Foreskin fibroblast (primary cell): ENCODE measurements at places on chromosomes 12 and 14.

DNA sequence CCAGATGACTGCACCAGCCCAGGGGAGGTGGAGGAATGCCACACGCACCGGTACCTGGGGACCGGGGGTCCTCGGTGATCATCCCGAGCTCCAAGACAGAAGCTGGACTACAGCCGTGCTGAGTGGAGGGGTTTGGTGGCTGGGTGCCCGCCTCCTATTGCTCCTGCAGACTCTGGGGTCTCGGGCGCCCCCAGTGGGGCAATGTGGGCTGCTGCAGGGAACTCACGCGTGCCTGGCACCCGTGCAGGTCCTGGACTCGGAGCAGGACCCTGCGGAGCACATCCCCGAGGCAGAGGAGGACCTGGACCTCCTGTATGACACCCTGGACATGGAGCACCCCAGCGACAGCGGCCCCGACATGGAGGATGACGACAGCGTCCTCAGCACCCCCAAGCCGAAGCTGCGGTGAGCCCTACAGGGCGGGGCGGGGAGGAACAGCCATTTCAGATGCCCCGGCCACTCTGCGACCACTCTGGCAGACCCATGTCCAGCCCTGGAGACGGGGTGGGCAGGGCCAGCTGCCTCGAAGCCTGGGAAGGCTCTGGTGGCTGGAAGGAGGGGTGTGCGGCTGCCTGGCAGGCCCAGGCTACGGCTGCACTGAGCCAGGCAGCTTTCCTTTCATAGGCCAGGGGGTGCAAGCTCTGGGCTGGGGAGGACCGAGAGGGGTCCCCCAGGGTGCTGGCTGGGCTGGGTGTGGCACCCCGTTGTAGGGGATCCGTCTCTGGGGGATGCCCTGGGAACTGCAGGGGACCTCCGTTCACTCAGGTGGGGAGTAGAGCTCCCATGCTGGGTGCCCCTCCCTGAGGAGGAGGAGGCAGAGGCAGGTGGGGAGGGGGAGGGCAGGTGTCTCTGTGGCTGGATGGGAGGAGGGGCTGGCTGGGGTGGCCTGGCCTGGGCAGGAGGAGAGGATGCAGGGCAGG lies 21.6 kb upstream of the TEX22 start:
- DNase-seq, result no peak

DNA sequence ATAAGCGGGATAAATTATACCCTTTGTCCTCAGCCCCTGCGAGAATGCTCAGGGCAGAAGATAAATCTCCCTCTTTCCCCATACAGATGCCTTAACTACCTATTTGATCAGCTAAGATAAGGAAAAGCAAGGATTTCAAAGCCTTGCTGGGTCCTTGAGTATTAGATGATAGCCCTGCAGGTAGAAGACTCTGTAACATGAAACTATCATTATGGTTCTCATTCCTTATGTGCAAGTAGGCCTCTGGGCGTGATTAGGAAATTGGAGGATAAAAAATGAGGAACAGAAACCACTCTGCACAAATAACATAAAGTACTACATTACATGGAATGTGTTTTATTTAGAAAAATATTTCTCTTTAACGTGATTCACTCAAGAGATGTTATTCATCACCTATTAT lies 14.5 kb upstream of the WDR89 start:
- DNase-seq, result no peak

DNA sequence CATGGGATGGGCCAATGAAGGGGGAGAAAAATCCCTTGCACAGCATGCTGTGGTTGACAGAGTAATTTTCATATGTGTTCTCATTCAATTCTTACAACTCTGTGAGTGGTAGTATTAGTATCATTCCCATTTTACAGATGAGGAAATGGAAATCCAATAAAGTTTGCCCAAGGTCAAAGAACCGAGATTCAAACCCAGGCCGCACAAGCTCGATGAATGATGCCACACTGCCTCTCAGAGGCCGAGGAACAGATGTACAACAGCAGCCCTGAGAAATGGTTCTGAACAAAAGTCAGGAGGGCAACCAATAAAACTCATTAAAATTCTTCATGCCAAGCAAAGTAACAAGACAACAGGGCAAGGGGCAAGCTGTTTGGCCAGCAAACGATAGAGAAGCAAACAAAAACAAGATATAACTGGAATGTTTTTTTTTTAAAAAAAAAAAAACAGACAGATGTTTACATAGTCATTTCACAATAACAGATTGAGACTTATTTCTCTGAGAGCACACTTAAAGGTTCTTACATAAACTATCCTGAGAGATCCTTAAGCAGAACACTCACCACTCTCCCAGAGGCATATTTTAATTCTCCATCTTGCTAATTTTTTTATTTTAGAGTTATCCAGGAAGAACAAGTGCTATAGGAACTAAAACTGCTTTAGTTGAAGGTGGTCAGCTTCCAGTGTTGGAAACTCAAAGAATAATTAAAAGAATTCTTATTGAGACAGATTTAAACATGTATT lies 85.8 kb downstream of the EXOC5 start:
- DNase-seq, result no peak

DNA sequence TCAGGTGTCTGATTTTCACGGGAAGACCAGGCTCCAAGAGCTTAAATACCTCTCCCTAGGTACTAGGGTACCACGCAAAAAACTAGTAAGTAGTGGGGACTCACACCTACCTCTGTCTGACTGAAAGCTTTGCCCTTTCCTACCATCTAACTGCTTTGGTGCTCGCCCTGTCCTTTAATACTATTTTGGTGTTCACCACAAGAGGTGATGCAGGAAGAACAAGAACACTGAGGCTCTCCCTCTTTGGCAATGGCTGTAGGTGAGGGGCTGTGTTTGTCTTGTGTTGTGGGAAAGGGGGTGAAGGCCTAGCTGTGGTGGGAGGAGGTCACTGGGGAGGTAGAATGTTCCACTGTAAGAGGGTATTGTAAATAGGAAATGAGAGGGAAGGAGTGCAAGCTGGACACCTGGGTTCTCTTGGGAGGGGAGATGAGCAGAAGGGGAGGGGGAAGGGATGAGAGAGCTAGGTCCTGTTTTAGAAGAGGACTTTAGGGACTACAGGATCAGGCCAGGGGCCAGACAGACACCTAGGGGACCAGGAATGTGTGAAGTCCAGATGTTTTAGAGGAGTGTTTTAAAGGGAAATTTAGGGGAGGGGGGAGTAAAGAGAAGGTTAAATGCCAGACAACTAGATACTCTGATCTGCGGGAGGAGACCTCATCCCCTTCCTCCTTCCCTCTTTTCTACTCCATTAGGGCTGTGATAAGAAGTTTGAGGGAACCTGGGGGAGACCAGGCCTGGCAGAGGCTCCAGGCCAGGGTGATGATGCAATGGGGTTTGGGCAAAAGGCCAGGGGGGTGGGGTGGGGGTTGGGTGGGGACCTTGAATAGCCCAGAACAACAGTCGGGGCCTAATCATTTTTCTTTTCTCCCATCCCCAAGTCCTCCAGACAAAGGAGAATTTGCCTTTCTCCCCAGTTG lies 2.1 kb downstream of the ITGA5 start:
- DNase-seq, result no peak

GRCh38 chr12:67748743-67749040 lies 100.1 kb downstream of the DYRK2 start:
- no peak for DNase-seq

DNA sequence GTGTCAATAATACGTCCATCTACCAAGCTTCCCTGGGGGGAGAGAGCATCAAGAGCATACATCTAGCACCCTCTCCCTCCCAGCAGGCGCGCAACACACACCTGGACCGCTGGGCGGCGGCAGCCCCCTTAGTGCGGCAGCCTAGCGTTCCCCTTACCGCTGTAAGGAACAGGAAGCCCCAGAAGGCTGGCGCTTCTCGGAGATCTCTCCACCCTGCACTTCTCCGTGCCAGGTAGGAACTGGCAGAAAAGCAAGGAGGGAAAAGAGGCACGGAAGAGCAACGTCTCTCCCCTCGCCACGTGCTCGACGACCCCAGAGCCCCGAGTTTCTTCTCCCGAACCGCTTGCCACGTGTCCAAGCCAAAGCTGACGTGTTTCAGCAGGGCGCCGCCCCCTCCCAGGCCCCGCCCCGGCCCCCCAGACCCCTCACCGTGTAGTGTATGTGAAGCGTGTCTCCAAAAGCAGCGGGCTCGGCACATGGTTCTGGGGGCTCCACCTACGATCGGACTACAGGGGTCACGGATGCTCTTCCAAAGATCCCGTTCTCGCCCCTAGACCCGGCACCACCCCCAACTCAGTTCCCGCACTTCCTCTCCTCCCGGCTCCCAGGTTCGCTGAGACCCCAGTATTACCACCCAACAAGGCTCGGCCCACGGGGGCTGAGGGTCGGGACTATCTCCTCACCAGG lies 532 bp downstream of the FKBP11 start:
- peak; percentile 15 for DNase-seq

DNA sequence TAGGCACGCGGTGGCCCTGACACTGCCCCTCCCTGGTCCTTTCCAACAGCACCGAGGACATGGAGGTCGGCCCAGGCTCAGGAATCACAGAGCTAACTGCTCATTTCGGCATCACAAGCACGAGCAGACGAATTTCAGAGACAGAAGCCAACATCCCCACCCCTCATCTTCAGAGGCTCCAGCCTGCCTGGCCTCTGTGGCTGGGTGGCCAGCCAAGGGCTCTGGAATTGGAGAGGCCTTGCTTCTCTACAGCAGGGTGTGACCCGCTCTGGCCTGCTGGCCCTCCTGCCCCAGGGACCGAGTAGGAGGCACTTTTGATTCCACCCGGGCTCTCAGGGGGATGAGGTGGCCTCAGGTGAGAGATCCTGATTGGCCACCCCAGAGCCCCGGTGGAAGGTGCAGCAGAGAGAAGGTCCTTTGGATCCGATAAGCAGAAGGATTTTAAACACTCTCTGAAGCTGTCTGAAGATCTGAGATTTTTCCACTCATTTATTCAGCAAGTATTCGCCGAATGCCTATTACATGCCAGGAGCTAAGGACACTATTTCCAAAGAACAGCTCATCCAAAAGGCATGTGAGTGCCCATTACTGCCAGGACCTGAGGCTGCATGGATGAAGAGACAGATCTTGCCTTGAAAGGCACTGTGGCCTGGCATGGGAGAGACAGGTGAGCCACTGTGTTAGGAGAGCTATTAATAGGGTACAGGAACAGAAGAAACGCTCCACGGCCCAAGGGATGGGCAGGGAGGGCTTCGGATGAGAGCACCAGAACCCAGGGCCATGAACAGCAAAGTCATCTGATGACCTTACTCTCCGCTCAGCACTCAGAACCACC lies 10.2 kb downstream of the BAG5 start:
- peak; percentile 79 for DNase-seq

GRCh38 chr12:109589240-109589590 lies 15.6 kb downstream of the MVK start:
- DNase-seq, result no peak
